ENCODE measurements at places on chromosomes 11 and 22.

DNA sequence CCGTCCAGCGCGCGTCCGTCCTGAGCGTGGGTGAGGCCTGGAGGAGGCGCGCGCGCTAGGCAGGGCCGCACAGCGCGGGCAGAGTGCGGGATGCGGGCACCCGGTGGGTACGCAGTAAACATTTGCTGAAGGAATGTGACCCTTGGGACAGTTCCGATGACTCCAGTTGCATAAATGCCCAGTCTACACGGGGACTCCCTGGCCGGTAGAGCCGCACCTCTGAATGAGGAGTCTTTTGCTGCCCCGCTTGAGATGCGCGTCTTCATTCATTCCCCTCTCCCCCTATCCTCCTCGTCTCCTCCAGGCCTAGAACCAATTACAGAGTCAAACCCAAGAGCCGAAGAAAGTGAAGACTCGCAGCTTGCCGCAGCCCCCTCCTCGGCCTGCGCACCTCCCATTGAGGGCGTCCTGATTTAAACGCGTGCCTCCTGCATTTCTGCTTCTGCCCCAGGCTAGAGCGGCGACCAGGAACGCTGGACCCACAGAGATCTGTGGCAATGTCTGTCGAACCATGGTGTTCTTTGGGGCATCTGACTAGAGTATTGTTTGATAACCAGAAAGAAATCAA lies 729 bp upstream of the CHKB start:
- DNase-seq, result no peak

- no peak for DNase-seq
Measured at GRCh38 chr11:122033631-122034030, 82.4 kb downstream of the BLID start.

- DNase-seq, result no peak
Measured at GRCh38 chr11:8701891-8702597, 19.5 kb downstream of the RPL27A start.

DNA sequence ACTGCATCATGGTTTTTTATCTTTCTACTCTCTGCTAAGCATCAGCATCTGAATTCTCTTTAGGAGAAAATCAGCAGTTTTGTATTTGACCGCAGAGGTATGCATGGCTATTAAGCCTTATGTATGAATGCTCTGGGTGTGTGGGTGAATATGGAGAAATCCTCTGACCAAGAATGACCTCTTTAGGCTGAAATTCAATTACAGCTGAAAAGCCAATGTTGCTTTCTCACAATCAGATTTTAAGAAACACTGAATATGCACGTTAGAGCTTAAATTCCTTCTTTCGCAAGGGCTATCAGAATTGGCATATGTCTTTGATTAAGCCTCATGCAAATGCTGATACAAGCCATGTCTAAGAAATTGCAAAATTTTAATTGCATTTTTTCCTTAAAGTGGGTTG lies 43.2 kb downstream of the ARHGAP42 start:
- no peak for DNase-seq

DNA sequence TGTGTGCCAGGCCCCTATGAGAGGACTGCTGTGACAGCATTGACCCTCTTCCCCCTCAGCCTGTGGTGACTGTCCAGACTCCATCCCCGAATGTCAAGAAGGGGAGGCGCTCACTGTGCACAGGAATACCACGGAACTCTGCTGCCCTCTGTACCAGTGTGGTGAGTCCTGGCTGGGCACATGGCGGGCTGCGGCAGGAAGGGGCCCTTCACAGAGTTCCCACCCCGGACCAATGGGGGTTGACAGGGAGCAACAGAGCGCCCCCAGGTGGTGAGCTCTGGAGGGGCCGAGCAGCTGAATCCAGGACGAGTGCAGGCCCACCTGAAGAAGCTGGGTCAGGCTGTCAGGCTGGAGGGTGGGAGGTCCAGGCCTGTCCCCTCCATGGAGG lies 83.8 kb upstream of the MYOD1 start:
- no peak for DNase-seq

GRCh38 chr11:96272529-96273222 lies 70.3 kb downstream of the MAML2 start:
- DNase-seq, result no peak

DNA sequence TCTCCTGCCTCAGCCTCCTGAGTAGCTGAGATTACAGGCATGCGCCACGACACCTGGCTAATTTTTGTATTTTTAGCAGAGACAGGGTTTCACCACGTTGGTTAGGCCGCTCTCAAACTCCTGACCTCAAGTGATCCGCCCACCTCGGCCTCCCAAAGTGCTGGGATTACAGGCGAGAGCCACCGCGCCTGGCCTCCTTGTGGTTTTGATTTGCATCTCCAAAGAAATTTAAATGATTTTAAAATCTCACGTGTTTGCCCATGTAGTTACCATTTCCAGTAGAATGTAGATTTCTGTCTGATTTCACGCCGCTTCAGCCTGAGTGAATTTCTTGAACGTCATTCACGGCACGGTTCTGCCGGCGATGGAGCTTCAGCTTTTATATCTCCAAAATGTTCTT lies 55.8 kb downstream of the IGF2 start:
- DNase-seq, result peak; percentile 10

- DNase-seq, result no peak
Measured at GRCh38 chr11:26333906-26334305, 2.0 kb downstream of the ANO3 start.

GRCh38 chr11:57297221-57297620 lies 27.5 kb downstream of the TNKS1BP1 start:
- no peak for DNase-seq

GRCh38 chr22:29093501-29094300 lies 20.9 kb downstream of the KREMEN1 start:
- DNase-seq, result no peak

- no peak for DNase-seq
Measured at GRCh38 chr22:45458532-45458931, 44.2 kb upstream of the FBLN1 start.

- peak; percentile 42 for DNase-seq
Measured at GRCh38 chr11:67253872-67254624, 12.2 kb upstream of the GRK2 start.

- no peak for DNase-seq
Measured at GRCh38 chr11:134034496-134035381, 34.1 kb upstream of the JAM3 start.
